NCI-H1092 (cell line): ENCODE measurements at places on chromosomes 7 and 10.

DNA sequence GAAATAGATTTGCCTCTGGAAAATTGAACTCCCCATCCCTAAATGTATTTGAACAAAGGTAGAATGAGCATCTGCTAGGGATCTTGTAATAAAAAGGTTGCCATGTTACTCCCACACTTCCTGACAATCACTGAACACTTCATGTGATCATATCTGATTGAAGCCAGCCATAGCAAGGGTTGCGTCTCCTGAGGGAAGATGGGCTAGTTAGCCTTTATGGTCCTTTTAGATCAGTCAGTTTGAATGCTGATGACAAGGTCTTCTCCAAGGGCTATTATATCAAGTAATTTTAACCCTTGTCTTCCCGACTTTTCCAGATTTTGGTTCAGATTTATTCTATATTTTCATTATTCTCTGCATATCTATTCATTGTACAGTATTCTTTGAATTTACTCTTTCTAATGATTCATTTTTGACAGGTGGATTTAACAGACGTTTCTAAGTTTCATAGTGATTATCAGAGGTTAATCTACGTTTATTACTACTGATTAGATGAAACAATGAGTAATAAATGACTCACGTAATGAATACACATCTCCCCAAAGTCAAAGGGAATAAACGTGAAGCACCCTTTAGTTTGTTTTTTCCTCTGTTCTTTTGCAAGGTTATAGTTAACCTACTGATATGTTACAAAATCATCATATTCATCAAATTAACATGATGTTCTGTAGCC, 28.1 kb downstream of the CSGALNACT2 start:
- no peak for DNase-seq

- DNase-seq, result no peak
Measured at GRCh38 chr10:11750420-11750819, 8.2 kb downstream of the ECHDC3 start.

DNA sequence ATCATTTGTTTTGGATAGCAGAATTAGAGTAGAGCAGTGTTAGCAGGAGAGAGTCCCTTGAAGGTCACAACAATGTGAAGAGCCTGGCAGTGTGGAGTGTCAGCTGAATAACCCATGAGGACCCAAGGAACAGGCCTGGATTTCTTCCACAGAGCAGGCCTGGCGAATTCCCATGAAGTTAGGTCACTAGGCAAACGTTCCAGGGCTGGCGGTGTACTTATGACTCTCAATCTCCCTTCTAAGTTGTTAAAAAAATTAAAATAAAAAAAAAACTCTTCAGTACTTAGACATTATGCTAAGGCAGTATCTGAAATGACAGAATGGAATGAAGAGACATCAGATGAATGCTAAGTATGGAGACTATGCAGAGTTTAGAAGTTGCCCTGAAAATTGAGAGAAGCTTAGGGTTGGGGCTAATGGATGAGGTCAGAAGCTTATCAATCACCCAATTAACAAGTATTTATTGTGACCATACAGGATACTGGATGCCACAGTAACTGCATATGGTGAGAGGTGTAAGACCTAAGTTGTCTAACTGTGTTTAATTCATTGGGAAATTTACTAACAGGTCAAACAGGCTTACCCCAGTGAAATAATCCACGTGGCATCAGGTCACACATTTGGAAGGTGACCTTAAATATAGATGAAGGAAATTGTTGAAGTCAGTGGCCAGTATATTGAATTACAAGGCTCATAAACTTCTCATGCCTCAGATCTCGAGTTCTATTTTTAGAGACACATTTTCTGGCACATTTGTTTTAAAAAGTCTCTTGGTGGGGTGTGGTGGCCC, 126.2 kb upstream of the NRP1 start:
- DNase-seq, result no peak

GRCh38 chr7:16913643-16914042, 31.9 kb upstream of the AGR3 start:
- no peak for DNase-seq

DNA sequence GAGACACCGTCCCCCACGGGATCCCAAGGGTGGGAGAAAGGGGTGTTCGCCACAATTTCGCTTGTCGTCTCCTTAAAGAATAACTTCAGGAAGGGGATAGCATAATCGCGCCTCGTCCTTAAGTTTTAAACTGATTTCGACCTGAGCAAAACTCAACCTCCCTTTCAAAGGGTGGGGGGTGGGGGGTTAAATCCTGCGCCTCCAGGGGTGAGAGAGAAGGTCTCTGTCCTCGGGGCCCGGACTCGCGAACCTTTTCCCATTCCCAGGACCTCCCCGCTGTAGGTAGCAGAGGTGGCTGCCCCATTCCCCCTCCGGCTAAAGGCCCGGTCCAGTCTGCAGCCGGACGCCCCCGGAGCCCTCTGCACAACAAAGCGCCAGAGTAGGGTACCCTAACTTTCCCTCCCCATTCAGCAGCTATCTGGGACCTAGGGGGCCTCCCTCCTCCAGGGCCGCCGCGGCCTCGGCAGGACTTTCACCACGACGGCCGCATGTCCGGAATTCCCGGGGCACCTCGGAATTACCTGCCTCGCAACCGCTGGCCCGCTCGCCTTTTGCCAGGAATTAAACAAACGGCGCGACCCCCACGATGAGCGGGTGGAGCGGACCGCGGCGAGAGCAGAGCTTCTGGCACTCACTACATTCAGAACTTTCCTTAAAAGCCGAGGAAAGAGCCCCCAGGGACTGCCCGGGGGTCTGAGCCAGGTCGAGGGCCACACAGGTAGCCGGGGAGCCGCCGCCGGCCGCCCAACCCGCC, 1.7 kb downstream of the CDK6 start:
- DNase-seq, result no peak

GRCh38 chr7:112143136-112143535, 63.1 kb downstream of the DOCK4 start:
- no peak for DNase-seq

- no peak for DNase-seq
Measured at GRCh38 chr7:76354981-76355730, 3.6 kb downstream of the YWHAG start.

DNA sequence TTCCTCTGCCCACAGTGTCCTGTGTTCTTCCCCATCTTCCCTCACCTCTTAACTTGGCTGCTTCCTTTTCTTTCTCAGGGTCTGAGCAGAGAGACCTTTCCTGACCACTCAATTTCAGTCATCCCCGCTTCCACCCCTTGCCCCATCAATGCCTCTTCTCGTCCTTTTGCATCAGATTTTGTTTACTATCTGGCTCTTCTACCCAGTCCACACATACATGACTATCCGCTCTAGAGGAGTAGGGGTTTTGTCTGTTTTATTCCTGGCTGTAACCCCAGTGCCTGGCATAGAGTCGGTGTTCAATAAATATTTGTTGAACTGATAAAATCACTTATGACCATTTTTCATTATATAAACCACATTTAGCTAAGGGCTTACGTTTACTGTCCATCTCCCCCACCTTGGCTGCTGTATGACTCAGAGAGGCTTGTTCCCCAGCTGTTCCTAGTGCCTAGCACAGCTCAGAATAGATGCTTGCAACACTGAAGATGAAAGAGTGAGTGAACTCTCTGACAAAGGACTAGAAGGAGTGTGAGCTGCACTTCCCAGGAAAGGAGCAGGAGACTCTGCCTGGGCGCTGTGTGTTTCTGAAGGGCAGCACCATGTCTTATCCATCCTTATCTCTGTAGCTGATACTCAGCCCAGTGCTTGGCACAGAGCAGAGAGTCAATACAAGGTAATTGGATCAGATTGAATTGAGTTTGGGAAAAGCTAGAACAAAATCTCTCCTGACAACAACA, 21.9 kb downstream of the ARID5B start:
- no peak for DNase-seq

DNA sequence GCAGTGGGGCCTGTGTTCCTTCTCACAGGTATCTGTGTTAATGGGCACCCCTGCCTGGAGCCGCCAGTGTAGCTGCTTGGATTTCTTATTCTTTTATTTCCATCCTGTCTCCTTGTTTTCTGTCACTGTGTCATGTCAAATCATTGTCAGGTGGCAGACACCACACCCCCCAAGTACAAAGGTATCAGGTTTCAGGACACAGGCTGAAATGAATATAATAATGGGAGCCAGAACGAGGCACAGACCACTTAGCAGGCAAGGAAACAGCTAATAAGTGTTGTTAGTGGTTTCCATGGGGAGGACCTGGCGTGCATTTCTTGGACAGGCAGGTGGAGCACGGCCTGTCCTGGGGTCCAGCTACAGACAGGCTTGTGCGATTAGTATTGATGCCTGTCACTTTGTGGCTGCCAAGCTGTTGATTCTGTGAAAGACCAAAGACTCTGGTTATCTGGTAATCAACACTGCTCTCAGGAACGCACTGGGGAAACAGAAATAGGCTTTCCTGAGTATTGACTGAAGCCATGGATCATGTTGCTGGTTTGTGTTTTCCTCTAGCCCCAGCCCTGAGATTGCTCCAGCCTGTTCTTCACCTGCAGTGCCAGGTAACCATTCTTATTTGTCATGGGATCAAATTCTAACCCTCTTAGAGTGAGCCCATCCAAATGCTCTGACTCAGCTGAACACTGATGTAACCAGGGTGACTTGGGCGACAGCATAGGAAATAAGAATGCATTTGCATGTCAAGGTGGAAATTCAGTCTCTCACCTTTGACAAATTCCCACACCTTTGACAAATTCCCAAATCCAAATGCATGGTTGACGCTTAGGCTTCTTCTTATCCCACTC, 1002.0 kb downstream of the LRMDA start:
- DNase-seq, result peak; percentile 81

- no peak for DNase-seq
Measured at GRCh38 chr10:59971915-59972314, 65.6 kb upstream of the CCDC6 start.

GRCh38 chr7:94089806-94090205, 85.7 kb upstream of the BET1 start:
- no peak for DNase-seq

GRCh38 chr10:119006451-119007210, 22.9 kb upstream of the NANOS1 start:
- no peak for DNase-seq

- no peak for DNase-seq
Measured at GRCh38 chr7:133372337-133372736, 119.5 kb downstream of the EXOC4 start.

GRCh38 chr7:100118388-100119071, 628 bp downstream of the TAF6 start:
- DNase-seq, result no peak

DNA sequence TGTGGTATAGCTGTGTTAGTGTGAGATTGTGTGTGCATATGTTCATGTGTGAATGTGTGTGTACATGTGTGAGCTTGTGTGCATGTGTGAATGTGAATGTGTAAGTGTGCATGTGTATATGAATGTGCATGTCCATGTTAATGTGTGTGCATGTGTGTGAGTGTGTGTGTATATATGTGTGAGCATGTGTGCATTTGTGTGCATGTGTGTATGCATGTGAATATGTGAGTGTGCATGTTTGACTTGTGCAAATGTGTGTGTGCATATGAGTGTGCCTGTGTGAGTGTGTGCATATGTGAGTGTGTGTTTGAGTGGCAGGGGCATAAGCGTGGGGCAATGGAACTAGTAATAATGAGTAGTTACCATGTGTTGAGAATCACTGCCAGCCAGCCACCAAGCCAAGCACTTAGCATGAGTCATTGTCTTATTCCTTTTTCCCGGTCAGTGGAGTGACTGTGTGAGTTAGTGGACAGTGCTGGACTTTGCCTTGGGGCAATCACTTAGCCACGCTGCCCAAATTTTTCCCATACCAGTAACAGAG, 46.3 kb upstream of the SHH start:
- DNase-seq, result no peak

GRCh38 chr10:48701139-48701901, 16.6 kb downstream of the WDFY4 start:
- DNase-seq, result no peak

- no peak for DNase-seq
Measured at GRCh38 chr10:92572362-92573090, 1.4 kb downstream of the IDE start.
